ENCODE measurements at places on chromosomes 3 and 15.

DNA sequence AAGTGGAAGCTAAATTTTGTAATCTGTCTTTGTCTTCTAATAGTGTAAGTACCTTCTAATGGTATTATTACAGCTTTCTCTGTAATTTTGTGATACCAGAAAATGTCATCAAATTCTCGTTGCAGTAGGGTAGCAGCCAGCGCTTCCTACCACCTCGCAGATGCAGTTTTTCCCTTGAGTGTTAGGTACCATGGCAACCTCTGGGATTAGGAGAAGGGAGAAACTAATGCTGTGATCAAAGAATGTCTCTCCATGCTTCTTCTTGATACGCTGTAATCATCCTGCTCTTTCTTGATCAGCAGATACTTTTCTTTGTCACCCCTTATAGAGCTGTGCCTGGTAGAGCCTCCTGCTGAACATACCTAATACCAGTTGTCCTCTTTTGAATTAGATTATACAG lies 27.7 kb downstream of the SRP14 start:
- no peak for DNase-seq

DNA sequence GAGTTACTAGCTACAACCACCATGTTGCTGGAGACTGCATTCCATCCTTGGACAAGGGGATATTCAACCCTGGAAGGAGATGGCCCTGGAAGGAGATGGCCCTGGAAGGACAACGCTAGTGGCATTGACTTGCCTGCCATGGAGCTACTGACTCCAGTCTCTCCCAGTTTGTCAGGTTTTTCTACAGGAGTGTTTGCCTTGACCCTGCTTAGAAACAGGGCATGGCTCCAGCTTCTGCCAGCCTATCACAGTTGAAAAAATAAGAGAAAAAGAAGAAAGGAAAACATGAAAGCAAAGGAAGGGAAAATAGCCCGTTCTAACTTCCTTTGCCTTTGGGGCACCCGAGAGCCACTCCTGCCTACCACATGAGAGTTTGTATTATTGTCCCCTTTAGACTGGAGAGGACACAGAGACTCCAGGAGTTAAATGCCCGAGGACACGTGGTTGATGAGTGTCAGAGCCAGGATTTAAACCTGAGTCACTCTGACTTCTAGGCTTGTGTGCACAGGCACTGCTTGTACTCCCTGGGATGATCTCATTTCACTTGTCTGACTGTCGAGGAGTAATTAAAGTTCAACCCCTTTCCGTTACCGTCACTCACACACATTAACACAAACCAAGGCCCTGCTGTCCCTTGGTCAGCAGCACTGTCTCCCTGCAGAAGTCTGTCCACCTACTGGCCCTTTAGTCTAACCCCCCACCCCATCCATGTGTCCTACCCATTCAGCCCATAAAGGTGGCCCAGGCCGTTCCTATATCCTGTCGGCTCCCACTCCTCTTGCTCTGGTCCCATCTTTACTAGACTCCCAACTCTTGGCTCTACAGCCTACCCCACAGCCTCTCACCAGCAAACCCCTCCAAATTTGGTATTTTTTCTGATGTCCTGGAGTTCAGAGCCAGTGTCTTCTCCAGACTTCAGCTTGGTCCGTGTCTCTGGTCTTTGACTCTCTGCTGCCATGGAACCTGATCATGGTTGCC lies 46.1 kb downstream of the C2CD4A start:
- DNase-seq: no peak

- no peak for DNase-seq
Observed at GRCh38 chr3:72255791-72256559, 471.0 kb upstream of the PROK2 start.

DNA sequence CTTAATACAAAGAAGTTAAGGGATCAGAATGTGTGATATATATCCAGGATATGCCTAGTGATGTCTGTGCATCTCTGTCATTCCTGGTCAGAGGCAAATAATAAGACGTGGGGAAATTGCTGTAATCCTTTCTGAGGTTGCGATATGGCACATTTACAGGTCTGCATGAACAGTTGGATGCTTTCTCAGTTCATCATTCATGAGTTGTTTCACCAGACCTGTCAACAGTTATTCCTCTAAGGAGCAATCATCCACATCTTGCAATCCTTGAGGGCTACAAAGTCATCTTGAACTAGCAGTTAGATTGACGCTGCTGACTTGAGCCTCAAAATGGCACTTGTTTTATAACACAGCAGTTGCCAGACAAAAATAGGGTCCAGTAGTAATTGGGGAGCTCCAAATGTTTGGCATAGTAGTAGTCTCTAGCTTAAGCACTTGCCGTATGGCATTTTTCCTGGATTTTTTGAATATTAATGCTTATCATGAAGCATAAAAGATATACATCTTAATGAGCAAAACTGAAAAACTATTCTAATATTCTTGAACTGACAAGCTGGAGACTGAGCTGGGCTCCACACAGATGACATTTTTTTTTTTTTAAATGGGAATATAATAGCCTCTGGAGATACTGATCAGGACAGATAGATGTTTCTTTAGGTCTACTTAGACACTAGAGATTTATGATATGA lies 761.7 kb downstream of the VGLL3 start:
- DNase-seq: no peak

GRCh38 chr3:157027861-157028745 lies 131.8 kb downstream of the CCNL1 start:
- DNase-seq: no peak

DNA sequence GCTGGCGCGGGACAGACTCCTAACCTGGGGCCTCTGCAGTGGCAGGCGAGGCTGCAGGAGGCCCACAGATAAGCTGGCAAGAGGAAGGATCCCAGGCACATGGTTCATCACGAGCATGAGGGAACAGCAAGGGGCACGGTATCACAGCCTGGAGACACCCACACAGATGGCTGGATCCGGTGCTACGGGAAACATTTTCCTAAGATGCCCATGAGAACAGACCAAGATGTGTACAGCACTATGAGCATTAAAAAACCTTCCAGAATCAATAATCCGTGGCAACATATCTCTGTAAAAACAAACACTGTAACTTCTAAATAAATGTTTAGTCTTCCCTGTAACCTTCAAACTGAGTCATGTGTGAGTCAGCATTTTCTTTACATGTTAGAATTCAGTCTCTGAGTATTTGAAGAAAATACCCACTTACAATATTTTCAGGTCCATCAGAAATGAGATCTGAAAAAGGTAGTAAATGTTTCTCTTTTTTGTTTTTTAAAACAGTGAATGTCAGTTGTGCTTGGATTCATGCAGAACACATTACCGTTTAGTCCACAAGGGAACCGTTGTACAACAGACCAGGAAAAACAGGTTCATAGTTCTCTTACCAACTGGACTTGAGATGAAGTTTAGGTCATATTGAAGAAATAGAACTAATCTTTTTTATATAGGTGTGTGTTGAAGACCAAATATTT lies 75.9 kb downstream of the BOC start:
- no peak for DNase-seq

GRCh38 chr15:100712226-100712625 lies 109.8 kb downstream of the ASB7 start:
- DNase-seq: no peak

GRCh38 chr3:46239301-46239938 lies 2.8 kb upstream of the CCR3 start:
- no peak for DNase-seq

- no peak for DNase-seq
Observed at GRCh38 chr15:66993874-66994696, 71.3 kb upstream of the SMAD3 start.

GRCh38 chr3:117836296-117836695 lies 1126.7 kb downstream of the TUSC7 start:
- DNase-seq: no peak

- no peak for DNase-seq
Observed at GRCh38 chr15:70014331-70014730, 83.4 kb downstream of the TLE3 start.

GRCh38 chr3:192889679-192890078 lies 28.0 kb downstream of the MB21D2 start:
- no peak for DNase-seq

DNA sequence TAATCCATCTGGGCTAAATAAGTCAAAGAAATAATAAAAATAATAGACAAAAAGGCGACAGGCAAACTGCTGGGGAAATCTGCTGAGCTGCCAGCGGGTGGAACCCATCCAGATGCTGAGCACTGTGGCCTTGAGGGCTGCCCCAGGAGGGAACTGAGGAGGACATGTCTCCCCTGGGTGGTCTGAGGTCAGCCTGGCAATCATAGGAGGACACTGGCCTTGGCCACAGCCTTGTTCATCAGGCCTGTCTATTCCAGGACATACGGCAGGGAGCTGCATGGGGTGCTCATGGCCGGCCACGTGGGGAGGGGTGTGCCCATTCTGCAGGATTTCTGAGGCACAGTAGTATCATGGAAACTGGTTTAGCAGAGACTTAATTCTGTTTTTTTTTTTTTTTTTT lies 21.5 kb upstream of the SNRPA1 start:
- no peak for DNase-seq

DNA sequence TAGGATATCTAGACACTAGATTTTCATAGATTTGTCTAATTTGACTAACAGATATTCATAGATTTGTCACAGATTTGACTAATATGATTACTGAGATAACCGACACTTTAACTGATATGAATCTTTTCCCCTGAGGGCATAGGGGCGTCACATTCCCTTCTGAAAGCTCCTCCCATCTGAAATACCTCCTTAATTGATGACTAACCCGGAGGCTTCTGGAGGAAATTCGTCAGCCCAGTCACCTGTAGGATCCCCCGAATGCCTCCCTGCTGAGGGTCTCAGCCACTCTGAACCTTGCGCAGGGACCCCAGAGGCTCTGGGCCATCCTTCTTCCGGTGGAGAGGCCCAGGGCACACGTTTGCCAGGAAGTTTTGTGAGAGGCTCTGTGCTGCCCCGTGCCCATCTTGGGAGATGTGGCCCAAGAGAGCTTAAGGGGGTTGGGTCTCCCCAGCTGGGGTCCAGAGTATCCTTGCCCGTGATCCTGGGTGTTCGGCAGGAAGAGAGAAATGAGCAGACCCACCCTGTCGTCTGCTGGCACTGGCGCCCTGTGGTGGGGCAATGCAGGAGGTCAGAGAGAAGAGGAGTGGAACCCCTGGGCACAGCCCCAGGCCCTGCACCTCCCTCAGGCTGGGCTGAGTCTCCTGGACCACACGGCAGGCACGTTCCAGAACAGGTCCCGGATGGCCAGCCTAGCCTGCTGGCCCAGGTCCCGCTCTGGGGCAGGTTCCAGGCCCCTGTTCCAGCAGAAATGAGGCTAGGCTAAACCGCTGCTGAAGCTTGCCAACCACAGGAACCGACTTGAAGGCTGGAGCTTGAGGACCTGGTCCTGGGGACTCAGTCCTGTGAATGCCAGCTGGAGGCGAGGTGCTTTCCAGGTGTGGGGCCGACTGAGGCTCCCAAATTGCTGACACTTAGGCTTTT lies 1.7 kb downstream of the PLA2G4D start:
- no peak for DNase-seq

DNA sequence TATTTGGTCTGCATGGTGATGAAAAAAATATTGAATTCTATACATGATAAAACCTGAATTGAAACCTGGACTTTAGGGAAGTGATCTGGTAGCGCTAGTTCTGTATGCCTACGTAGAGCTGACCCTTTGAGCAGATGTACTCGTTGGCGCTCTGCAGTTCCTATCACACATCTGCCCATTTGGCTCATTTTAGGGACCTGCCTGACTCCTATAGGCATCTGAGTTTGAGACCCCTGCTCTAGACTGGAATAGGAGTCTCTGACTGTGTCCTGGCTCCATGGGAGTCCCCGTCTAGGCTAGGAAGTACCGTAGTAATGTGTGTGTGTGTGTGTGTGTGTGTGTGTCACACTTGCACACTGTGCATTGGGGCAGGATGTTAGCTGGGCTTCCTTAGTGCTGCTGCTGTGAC lies 21.2 kb downstream of the STARD5 start:
- no peak for DNase-seq

- DNase-seq: no peak
Observed at GRCh38 chr3:21237638-21238037, 513.4 kb downstream of the ZNF385D start.

GRCh38 chr3:137460944-137461343 lies 303.2 kb upstream of the SOX14 start:
- no peak for DNase-seq

GRCh38 chr3:175266478-175266877 lies 407.3 kb downstream of the NAALADL2 start:
- DNase-seq: no peak

DNA sequence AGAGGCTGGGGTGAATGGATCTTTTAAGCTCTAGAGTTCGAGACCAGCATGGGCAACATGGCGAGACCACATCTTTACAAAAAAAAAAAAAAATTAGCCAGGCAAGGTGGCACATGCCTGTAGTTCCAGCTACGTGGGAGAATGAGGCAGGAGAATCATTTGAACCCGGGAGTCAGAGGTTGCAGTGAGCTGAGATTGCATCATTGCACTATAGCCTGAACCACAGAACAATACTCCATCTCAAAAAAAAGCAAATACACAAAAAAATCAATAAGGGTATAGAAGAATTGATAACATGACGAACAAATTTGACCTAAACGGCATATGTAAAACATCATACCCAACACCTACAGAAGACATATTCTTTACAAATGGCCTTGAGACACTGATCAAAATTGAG lies 668.4 kb downstream of the MECOM start:
- no peak for DNase-seq

DNA sequence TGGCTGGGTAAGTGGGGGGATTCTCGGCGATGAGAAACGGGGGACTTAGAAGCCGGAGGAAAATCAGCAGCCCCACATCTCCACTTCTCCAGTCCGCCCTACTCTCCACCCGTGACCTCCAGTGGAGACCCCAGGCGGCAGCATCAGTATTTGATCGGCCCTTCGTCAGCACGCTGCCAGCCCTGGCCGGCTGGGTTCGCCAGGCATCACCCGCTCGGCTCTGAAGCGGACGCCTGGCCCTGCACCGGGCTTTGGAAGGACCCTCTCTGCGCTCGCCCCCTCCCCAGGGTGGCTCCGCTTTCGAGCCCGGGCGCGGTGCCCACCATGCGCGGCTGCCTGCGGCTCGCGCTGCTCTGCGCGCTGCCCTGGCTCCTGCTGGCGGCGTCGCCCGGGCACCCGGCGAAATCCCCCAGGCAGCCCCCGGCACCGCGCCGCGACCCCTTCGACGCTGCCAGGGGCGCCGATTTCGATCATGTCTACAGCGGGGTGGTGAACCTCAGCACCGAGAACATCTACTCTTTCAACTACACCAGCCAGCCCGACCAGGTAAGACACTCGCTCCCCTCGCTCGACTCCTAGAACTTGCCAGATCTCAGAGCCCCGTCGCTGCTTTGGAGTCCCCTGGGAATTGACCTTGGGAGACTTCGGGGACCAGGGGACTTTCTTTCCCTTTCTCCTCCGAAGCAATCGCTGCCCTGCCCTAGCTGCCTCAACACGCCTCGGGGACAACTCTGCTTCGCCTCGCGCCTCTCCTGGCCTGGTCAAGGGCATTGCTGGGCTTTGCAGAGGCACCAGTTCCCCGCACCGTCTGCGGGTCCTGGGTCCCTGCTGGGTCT lies 561 bp downstream of the SIDT1 start:
- DNase-seq: peak; percentile 16

DNA sequence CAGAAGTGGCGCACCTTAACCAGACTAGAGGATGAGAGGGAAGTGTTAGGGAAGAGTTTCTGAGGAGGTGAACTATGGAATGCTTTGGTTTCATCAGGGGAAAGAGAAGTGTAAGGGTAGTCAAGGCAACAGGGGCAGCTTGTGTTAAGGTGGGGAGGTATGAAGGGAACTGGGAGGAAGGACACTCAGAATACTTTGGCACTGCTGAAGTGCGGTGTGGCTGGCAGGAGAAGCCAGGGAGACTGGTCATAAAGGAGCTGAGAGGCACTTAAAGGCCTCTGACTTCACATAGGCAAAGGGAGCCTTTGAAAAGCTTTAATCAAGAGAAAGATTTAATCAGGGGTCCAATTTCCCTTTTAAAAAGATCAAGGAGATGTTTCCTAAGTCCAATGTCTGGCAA lies 129.0 kb downstream of the ERC2 start:
- DNase-seq: no peak
